ENCODE measurements at places on chromosomes 2 and 18.
A peak's percentile ranks its signal among the peaks of the same experiment; 100 is the strongest.

DNA sequence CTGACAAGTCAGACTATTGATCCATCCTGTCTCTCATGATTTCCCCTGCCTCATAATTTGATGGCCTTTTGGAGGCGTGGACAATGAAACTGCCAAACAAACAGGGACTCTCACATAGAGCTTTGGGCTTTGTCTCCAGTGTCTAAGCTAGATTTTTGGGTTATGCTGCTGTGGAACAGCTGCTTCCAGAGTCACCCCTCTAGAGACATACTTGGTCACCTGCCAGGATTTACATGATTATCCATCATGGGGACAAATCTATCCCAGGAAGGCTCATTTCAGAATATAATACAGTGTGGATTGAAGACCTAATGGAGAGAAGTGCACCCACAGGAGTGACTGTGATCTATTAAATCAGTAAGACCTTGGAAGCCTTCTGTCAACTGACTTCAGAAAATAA lies 159.6 kb downstream of the SLC8A1 start:
- DNase-seq, result no peak

DNA sequence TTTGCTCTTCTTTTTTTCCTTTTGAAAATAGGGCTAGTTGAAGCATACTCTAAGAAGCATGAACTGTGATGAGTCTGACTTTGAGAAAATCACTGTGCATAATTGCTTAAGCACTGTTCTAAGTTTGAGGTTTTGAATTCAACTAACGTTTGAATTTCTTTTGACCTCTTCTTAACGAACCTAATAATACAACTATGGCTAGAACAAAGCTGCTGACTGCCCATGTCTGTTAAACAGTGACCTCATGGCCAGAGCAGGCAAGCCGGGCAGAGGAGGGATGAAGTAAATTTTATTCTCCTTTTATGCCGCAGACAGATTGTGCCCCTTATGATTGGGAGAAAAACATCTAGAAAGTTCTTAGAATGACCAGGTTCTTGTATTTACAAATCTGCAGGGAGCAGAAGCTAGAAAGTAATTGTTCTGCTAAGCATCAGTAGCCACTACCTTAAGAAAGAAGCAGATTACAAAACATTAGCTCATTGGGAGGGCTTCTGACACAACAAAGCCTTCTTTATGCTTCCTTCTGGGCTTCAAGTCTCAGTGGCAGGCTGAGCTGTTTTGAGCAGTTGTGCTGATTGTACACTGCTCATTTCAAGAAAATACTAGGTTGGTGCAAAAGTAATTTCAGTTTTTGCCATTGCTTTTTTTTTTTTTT lies 97.8 kb upstream of the RASGRP3 start:
- no peak for DNase-seq

GRCh38 chr2:115303-115702 lies 69.0 kb upstream of the FAM110C start:
- no peak for DNase-seq

DNA sequence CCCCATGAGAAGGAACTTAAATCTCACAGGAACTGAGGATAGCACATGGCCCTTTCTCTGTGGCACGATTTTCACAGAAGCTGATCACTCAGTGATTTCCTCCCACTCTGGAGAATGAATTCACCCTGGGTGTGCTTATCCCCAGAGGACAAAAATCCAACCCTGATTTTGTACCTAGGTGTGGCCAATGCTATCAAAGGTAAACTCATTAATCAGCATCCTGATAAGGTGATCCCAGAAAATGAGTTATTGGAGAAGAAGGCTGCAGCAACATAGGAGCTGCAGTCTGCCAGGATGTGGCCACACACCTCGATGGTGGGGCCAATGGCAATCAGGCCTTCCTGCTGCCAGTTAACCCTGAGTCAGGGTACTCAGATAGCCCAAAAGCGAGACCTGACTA lies 8.2 kb upstream of the SULT1C2 start:
- DNase-seq, result no peak

DNA sequence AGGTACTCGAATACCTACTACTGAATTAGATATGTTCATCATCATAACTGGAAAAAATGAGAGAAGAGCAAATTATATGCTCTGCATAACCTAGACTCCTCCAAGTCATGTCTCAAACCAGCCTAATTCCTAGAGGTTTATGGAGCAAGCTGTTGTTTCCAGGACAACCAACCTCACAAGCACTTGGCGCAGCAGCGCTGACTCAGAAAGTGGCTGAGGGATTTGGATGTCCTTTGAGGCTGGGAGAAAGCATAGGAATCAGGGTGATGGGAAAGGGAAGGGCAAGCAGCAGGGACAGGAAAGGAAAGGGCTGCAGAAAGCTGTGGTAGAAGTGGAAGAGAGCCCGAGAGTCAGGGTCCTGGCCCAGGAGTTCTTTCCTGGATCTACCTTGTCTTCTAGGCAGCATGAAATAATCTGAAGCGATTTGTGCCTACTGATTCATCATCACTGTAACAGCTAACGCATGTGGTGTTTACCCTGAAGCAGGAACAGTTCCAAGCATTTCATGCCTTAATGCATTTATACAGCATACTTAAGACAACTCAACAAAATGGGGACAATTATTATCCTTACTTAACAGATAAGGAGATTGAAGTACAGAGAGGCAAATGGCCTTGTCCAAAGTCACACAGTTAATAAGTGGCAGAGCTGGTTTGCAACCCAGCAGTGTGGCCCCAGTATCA lies 3.7 kb downstream of the PLEK start:
- DNase-seq, result peak; percentile 21

GRCh38 chr2:30613001-30613400 lies 166.0 kb downstream of the LCLAT1 start:
- no peak for DNase-seq

- DNase-seq, result no peak
Measured at GRCh38 chr18:75831960-75832359, 404.5 kb upstream of the SMIM21 start.

- no peak for DNase-seq
Measured at GRCh38 chr2:38185012-38185491, 109.1 kb upstream of the CYP1B1 start.

DNA sequence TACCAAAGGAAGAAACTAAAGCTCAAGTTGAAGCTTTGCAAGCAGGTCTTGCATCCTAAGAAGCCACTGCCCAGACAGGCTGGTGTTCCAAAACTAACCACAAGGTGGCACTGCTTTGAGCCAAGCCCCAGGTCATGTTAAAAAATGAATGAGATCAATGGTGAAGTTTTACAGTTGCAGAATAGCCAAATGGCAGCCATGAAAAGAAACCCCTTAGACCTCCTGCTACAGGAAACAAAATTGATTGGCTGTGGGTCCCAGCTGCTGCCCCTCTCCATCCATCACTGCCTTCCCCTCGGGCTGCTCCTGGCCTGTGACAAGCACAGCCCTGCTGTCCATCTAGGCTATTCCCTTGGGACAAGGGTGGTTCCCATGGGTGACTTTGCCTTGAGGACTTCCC lies 20.7 kb upstream of the MREG start:
- DNase-seq, result peak; percentile 74

- DNase-seq, result no peak
Measured at GRCh38 chr2:240739797-240740196, 48.1 kb downstream of the AQP12A start.

DNA sequence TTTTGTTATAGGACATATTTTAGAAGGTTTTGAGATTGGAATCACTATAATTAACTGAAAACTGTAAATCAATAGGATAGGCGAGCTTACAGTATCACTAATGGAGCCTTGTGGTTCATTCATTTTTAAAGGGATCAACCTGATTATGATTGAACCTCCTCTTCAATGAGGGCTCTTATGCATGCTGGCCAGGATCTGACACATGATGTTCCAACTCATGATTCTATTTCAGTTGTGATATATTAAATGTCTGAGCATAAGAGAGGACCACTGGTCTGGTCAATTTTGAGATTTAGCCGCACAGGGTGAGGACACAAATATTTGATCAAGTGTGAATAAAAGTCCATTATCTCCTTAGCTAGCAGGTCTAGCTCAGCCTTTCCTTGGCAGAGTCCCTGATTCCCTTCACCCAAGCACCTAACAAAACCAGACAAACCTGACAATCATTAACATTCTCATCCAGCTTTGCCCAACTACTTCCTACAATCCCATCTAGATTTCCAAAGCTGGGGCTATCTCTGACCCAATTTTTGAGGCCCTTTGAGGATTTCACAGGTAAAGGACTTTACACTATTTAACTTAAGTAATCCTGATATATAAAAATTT lies 6.9 kb upstream of the MAP4K4 start:
- DNase-seq, result no peak

- no peak for DNase-seq
Measured at GRCh38 chr2:8133363-8133762, 548.5 kb upstream of the ID2 start.

GRCh38 chr2:204022550-204022949 lies 86.0 kb downstream of the ICOS start:
- DNase-seq, result no peak

- peak; percentile 62 for DNase-seq
Measured at GRCh38 chr2:214410918-214411554, at the start of gene VWC2L. Gene VWC2L (plus strand): TSS chr2:214411054. CDS start chr2:214414194, 3,140 bp downstream.

- DNase-seq, result no peak
Measured at GRCh38 chr2:9811679-9812511, 31.4 kb upstream of the TAF1B start.

- DNase-seq, result no peak
Measured at GRCh38 chr2:69616755-69617154, 26.8 kb downstream of the AAK1 start.

DNA sequence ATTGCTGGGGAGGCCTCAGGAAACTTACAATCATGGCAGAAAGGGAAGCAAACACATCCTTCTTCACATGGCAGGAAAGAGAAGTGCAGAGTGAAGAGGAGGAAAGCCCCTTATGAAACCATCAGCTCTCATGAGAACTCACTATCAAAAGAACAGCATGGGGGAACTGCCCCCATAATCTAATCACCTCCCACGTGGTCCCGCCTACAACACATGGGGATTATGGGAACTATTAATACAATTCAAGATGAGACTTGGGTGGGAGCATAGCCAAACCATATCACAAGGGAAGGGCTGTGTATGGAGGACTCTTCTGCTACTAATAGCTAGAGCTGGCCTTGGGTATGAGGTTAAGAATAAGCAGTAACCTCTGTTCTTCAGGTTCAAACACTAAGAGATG lies 8.8 kb upstream of the SETBP1 start:
- no peak for DNase-seq

- no peak for DNase-seq
Measured at GRCh38 chr18:26642440-26643348, 94.3 kb upstream of the KCTD1 start.

DNA sequence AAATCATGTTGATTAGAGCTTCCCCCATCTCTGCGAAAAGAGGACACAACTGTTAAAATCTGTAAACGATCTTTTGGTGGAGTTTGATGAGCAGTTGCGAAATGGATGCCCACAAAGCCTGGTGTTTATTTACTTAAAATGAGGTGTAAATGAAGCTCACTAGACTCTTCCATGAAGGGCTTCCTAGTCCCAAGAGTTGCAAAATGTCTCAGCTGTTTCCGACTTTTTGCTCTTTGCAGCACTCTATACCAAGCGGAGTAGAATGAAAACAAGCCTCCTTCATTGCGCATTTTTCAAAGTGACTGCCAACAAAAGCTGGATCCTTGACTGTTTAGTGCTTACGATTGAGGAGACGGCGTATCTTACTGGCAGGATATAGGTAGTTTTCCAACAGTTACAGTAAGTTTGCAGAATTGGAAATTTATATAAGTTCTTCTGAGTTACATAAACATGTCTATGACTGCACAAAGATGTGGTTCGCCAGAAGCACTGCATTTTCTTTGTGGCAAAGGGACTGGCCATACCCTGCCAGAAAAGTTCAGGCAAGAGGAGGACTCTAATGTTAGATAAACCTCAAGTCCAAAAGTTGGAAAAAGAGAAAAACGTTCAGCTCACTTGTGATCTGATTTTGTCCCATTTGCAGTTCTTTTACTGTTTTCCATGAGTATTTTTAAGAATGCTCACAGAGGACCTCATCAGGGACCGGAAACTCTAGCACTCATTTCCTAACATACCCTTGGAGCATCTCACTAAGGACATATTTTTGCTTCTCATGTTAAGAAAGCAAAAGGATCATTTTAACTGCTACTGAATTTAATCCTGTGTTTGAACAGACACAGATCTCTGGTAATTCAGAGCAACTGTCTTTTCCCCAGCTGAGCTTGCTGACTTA lies 42.7 kb downstream of the COLEC12 start:
- no peak for DNase-seq

GRCh38 chr2:112173646-112174319 lies 35.6 kb downstream of the FBLN7 start:
- DNase-seq, result peak; percentile 43

All from SK-N-DZ (cell line).